Activated T-helper 1 cell treated with anti-CD3 and anti-CD28 coated beads, Interleukin-2, amount 50 U/mL, for 16 hours (primary cell): ENCODE measurements at places on chromosomes 3 and 15.

DNA sequence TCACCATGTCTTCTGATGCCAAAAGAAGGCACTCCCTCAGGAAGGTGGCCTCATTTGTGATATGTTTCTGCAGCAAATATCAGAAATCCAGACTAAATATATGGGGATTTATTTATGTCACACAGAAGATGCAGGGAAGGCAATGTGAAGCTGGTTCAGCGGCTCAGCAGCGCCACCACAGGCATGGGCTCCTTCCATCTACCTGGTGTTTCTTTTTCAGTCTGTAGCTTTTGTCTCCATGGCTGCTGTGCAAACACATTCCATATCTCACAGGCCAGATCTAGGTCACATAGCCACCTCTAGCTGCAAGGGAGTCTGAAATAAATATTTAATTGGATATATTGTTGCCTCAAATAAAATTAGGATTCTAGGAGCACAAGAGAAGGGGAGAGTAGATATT, 502.1 kb upstream of the IL12A start:
- DNase-seq = no peak

GRCh38 chr15:78004222-78004727, 73.2 kb downstream of the TBC1D2B start:
- no peak for DNase-seq

- DNase-seq = no peak
Measured at GRCh38 chr3:88038566-88038965, 20.2 kb downstream of the CGGBP1 start.

DNA sequence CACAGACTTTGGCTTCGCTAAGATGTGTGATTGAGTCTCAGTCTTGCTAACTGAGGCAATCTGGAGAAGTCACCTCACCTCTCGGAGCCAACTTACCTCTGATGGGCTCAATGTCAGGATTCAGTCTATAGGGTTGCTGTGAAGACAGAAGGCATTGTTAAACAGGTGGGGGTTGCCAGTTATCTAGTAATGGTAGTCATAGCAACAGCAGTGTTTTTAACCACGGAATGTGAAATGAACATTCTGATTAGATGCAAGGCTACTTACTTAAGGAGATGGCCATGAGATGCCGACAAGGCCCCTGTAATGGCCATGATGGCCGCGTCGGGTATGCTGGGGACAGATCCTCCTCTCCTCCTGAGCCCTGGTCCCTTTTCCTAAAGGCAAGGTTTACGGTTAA, 243.1 kb downstream of the GABRG3 start:
- DNase-seq = no peak

- no peak for DNase-seq
Measured at GRCh38 chr3:21238661-21239060, 512.3 kb downstream of the ZNF385D start.

DNA sequence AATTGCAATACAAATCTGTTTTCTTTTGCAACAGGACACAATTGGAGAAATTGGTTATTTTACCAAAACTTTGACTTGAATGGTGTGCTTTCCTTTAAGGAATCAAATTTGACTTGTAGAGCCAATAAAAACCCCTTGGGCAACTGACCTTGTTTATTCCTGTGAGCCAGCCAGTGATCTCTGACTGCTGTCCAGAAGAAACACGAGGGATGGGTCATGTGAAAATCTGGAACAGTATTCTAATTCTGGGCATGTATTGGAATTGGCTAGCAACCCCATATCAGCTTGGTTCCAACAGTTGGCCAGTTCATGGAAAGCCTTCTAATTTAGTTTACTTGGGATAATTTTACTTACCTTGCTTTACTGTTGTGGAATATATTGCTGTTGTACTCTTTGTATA, 19.1 kb upstream of the HHATL start:
- no peak for DNase-seq

DNA sequence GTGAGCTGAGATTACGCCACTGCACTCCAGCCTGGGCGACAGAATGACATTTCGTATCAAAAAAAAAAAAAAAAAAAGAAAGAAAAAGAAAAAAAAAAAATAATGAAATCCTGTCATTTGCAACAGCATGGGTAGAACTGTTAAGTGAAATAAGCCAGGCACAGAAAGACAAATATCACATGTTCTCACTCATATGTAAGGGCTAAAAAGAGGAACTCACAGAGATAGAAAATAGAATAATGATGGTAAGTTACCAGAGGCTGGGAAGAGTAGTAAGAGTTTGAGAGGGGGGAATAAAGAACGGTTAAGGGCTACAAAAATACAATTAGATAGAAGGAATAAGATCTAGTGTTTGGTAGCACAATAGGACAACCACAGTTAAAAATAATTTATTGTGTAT, 19.7 kb downstream of the DENND6A start:
- DNase-seq = no peak

GRCh38 chr3:46576879-46577278, 10.8 kb upstream of the LRRC2 start:
- no peak for DNase-seq

DNA sequence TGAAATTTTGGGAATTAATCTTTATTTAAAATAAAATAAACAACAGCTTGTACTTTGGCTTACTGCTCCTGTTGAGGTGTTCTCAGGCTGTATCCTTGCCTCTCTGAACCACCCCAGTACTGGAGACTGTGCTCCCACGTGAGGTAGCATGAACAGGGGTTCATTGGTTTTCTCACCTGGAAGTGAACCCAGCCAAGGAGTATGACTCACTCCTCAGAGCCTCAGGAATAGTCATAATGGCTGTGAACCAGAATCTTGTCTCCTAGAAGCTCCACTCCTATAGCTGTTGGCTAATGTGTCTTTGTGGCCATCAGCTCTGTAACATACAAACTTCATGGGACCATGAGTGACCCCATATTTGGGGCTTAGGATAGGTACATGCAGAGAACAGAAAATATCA, 122.5 kb upstream of the ST8SIA2 start:
- DNase-seq = no peak

DNA sequence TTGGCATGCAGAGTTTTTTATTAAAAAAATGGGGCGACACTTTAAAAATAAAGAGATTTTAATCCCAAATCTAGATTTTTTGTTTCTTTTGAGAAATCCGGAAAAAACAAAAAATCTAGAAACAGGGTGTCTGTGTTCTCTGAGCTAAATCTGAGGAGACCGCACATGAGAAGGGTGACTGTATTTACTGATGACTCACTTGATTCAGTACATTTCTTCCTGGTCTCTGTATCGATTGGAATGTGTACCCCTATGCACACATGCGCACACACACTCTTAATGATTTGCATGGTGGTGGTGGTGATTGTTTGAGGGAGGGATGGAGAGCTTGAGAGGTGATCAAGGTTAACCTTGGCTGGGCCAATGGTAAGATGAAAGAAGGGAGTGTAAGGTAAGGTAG, 443.1 kb upstream of the THRB start:
- no peak for DNase-seq

- DNase-seq = no peak
Measured at GRCh38 chr3:10213156-10213792, 35.0 kb upstream of the TATDN2 start.

- DNase-seq = no peak
Measured at GRCh38 chr3:170835336-170835735, 34.7 kb downstream of the RPL22L1 start.

- no peak for DNase-seq
Measured at GRCh38 chr3:71051259-71051595, 532.3 kb downstream of the FOXP1 start.

DNA sequence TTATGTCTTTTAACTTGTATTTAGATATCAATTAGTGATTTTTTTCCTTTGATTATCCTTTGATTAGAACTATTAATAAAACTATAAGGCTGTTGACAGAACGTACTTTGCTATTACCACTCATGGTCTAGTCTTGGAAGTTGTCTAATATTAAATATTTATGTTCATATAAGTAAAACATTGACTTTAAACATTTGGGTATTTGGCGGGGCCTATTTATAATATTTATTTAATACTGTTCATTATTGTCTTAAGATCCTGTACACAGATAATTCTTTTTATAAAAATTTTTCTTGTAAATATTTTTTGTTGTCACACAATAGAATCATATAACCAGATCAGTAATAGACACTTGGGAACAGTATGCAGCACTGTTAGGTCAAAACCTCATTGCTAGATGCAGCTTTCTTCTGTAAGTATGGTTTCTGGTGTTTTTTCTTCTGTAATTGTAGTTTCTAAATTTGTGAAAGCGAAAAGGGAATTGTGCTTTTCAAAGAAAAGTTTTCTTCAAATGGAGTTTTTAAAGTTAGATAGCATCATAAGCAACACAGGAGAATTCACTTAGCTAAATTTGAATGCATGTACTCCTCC, 93.4 kb downstream of the FNDC3B start:
- no peak for DNase-seq

GRCh38 chr3:152505926-152506325, 237.2 kb downstream of the MBNL1 start:
- no peak for DNase-seq

DNA sequence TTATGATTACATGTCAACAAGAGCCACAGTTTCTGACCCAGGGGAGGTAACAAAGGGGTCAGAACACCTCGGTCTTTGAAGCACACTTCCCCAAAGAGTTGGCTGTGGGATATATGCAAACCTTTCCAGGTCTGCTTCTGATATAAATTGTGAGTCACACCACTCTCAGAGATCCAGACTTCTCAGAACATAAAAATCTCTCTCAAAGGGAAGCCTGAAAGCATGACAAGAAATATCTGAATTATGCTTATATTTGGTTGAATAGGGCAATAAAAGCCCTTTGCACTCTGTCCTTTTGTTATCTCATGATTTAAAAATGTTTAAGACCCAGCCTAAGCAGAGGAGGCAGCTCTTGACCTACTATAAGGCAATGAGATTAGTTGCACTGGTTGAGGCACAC, 56.8 kb downstream of the MYH15 start:
- no peak for DNase-seq

GRCh38 chr15:39016706-39017105, 452.1 kb upstream of the RASGRP1 start:
- DNase-seq = no peak

DNA sequence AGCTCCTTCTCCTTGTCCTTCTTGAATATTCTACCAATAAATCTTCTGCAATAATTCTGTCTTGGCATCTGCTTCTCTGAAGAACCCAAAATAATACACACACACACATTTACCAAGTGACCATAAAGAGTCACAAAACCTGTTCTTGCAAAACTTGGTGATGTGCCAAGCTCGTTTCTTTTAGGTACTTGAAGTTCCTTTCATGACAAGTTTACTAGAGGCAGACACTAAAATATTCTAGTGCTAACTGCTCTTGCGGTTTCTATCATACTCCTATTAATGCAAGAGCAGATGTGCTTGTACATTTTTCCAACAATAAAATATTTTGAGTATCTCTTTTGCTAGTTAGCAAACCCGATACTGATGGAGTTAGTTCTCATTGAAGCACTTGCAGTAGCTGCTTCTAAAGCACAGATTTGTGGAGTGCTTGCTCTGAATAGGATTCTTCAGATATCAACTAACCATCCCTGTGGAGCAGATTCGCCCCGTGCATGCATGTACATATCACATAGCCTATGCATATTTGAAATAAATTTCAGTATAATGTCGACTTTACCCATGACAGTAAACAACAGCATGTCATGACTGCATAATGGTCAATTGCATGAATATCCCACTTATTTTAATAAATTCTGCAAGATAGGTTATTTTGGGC, 23.2 kb downstream of the HHLA2 start:
- DNase-seq = no peak

DNA sequence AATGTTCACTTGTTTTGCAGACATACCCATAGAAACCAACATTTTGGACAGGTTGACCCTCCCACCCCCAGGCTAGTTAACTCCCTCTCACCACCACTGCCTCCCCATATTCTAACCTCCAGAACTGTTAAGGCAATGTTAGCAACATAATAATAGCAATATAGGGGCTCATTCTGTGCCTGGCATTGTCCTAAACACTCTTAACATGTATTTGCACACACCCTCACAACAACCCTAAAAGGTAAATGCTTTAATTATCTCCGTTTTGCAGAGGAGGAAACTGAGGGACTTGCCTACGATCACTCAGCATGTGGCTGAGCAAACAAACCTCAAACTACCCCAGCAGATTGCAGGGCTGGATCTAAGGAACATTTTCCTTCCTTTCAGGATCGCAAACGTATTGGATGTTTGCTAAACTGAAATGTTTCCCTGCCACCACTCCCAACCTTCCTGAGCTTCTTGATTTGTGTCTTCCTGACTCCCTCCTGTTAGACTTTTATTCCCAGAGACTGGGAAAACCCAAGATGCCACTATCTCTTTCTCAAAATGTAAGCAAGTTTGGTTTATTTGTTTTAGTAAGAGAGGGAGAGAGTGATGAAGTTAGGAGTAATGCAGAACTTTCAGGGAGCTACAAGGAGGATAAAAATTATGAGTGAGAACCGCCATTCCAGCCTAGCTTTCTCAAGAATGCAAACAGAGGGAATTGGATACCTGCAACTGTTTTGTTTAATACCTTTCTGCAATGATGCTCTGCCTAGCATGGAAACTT, 1.3 kb downstream of the SCG5 start:
- DNase-seq = no peak

DNA sequence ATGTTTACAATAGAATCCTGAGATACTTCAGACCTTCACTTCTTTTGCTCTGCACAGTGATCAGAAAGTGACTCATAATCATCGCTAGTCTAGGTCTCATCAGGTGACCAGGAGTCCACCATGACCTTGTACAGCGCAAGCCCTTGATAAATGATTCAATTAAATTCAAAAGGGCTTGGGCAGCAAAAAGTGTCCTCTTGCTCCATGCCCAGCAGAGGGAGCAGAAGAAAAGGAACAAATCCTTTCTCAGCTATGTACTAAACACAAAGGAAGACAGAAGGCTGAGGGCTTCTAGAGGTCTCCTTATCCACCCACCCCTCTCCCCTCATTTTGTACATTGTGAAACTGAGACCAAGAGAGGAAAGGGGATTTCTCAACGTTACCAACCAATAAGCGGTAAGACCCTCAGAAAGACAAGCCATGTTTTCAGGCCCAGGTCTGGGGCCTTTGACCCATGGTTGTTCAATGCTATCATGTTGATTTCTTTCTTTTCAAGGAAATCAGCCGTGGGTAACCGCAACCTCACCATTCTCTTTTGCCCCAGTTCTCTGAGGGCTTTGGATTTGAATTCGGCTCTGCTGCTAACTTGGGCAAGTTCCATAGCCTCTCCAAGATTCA, 74.8 kb downstream of the AQP9 start:
- no peak for DNase-seq

DNA sequence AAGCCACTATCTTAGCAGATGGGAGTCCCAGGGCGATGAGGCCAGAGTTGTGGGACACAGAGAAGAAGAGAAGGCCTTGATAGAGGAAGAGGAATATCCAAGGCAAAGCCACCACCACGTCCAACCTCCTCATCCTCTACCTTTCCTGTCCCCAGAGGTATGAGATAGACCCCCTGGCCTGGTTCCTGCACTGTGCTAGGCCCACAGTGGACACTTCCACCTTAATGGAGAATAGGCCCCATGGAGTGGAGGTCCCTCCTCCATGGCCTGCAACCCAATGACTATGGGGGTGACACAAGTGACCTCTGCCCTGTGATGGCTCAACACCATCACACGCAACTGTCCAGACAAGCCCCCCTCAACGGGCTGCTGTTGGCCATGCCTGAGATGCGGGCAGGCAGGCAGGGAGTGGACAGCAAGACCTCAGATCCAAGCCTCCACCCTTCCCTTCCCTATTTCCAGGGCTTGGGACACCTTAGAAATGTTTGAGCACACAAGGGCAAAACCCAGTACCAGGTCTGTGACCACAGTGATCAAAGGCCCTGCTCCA, 36.8 kb downstream of the GRAMD2A start:
- no peak for DNase-seq

- no peak for DNase-seq
Measured at GRCh38 chr3:157027861-157028745, 131.8 kb downstream of the CCNL1 start.
